CD4-positive, alpha-beta T cell (primary cell): ENCODE measurements at places on chromosomes 3 and 15.

GRCh38 chr3:61727435-61727834 is 166.1 kb downstream of the PTPRG start:
- DNase-seq, result no peak

GRCh38 chr3:13822871-13823585 is 56.8 kb downstream of the WNT7A start:
- DNase-seq, result no peak

DNA sequence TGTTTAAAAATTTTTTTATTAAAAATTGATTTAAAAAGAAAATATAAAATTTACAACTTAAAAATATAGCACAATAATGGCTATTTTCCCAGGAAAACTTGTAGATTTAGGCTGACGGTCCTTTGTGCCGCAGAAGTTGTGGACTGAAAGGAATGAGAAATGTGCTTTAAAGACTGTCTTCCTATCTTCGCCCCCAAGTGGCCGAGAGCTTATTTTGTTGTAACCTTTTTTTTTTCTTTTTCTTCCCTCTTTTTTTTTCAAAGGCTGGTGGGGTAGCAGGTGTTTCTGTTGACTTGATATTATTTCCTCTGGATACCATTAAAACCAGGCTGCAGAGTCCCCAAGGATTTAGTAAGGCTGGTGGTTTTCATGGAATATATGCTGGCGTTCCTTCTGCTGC is 15.5 kb downstream of the SLC25A26 start:
- DNase-seq, result no peak

GRCh38 chr15:77741106-77741505 is 108.4 kb upstream of the LINGO1 start:
- DNase-seq, result no peak

DNA sequence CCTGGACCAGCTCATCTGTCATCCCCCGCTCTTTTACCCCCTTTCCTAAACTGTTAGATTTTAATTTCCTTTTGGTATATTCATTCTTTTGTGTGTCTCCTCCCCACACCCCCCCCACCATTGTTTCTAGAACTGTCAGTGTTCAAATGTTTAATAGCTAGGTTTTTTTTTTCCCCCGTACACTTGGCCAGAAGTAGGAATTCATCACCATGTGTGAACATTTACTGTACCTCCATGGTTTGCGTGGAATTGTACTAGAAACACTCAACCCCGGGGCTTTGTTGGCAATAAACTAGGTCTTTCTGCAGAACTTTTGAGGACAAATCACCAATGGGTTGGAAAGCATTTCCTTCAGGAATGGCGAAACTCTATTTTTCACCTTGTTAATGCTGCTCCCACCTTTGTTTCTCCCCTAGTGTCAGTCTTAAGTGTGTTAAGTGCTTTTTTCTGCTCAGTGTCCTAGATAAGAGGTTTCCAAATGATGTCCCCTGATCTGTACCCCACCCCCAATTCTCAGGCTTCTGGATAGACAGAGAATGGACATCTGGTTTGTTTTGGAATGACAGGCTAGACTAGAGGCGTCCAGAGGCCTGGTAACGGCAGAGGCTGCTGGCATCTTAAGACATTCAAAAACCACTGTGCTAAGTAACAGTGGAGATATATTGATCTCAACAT is 76.8 kb downstream of the SMAD3 start:
- no peak for DNase-seq

DNA sequence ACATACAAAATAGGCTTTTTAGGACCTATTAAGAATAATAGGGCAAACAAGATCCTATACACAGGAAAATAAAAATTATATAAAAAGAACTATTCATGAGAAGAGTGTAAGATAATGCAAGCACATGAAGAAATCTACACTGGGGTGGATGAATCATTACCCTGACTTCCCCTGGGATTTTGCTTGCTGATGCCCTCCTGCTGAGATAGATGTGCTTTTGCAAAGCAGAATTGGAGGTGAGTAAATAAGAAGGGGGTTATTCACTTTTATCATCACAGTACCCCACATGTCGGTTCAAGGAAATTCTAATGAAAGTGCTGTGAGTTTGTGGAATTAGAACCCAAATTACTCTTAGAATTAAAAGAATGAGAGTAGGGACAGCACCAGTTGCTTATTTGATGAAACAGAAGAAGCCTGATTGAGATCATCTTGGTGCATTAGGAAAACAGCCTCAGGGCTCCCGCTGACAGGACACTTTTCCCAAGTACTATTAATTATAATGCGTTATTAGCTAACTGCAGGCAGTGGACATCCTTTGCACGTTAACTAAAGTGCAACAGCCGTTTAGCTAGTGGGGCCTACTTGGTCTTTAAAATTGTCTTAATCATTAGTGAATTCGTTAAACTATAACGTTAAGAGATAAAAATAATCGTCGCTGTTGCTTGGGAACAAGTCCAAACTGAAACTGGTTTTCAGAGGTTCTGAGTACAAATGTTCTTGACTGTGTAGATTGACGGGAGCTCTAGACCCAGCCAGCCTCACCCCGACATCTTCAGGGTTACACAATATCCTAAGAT is 48.4 kb downstream of the SLC2A2 start:
- DNase-seq, result no peak

DNA sequence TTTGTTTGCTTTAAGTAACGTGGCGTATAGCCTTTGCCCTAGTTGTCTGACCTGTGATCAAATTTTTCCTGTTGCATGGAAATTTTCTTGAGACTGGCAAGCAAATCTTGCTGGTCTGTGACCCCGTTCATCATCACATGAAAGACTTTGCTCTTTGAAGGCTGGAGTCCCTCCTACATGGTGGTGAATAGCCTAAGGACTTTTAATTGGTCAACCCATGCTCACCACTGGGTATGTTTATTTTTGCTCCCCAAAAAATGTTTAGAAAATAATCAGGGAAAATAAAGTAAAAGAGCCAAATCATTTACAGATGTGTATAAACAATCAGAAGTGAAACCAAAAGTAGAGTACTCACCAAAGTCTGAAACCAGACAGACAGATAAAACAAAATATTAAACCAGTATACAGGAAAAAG is 1075.3 kb upstream of the ALCAM start:
- no peak for DNase-seq

GRCh38 chr3:37779289-37780152 is 82.2 kb upstream of the CTDSPL start:
- peak; percentile 10 for DNase-seq

GRCh38 chr3:32837789-32838188 is 20.0 kb downstream of the TRIM71 start:
- no peak for DNase-seq

GRCh38 chr3:5442106-5442785 is 254.7 kb downstream of the EDEM1 start:
- DNase-seq, result no peak

DNA sequence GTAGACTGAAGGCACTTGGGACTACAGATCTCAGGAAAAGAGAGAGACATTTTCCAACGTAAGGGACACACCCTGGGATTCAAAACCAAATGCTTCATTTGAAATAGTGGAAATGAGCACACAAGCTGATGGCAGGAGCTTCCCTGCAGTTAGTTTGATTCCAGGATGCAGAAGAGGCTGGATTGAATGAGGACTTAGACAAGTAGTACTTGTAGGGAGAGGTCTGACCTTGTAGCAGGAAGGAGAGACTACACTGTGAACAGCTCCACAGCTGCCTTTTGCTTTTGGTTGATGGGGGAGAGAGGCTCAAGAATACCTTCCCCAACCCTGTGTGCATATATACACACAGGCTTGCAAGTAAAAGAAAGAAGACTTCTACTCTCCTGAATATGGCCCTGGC is 51.5 kb downstream of the PDE8A start:
- DNase-seq, result no peak

DNA sequence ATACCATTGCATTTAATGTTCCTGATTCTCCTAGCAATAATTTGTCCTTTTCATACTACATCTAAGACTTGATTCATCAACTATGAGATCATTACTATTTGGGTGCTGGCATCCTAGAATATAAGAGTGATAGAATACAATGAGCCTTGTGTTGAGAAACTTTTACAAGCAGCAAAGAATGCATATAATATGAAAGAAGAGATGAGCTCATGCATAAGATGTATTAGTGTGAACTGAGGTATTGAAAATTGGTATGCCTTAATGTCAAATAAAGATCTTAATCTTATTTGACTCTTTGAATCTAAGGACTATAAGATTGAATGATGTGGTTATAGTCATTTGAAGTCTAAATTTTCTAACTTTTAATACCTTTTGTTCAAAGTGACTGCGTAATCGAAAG is 220.0 kb upstream of the ARHGEF26 start:
- DNase-seq, result no peak

DNA sequence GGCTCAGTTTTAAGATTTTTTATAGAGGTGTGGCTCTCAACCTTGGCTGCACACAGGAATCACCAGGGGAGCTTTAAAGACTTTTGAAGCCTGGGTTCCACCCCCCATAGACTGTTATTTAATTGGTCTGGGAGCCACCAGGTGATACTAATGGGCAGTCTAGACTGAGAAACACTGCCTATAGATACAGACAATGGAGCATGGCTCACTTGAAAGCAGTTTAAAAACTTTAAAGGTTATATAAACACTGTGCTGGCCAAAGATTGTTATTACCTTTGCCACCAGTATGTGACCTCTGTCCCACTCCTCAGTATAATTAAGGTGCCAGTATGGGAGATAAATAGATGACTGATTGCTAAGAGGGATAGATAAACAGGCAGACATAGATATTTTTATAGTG is 3.8 kb downstream of the GOLIM4 start:
- DNase-seq, result no peak

- DNase-seq, result no peak
Observed at GRCh38 chr3:46468753-46469600, 4.3 kb upstream of the LTF start.

- DNase-seq, result no peak
Observed at GRCh38 chr15:22939051-22939450, 41.1 kb downstream of the CYFIP1 start.

DNA sequence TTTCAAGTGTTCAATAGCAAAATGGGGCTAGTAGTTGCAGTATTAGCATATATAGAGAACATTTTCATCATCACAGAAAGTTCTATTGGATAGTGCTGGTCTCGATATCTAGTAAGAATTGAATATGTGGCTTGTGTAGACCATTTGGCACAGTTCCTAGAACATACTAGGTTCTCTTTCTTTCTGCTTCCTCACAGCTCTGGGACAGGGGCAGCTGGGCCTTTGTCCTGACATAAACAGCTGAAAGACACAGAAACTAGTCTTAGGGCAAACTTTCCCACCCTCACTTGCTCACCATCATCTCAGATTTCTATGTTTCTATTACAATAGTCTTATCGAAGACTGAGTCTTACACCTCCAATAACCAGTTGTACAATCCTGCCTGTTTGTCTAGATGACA is 63.7 kb upstream of the DLG1 start:
- DNase-seq, result no peak
